Progenitor cell of endocrine pancreas (in vitro differentiated cells): ENCODE measurements at places on chromosomes 12 and 14.

- no peak for DNase-seq
These were observed 64.9 kb downstream of the LLPH start for GRCh38 chr12:66065641-66066136.

DNA sequence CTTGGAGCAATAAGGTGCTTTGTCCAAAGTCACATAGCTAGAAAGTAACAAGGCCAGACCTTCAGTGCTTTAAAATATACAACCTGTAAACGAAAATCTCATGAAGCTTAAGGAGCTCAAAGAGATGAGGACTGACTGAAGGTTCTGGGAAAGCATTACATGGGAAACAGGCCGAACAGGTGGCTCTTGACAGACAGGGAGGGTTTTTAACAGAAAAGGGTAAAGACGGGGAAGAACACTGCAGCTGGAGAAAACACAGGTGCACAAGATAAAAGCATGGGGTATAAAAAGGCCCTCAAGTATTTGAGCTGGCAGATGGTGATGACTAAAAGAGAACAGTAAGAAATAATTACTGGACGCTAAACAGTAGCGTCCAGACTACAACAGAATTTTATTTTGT, 257.2 kb downstream of the NELL2 start:
- no peak for DNase-seq

DNA sequence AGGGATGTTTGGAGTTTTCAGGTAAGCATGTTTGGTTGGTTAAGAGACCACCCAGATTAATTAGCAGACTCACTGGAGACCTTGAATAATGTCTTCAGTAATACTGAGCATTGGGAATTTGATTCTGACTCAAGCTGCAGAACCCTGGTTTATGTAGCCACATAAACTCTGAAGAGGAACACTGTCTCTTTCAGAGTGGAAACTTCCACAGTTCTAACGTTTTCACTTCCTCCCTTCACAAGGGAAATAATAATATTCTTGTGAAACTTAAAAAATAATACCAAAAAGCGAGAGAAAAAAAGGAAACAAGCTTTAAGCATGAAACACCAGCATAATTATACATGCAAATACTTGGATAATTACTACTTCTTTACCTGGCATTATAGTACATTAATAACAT, 40.0 kb upstream of the ST8SIA1 start:
- DNase-seq, result no peak

DNA sequence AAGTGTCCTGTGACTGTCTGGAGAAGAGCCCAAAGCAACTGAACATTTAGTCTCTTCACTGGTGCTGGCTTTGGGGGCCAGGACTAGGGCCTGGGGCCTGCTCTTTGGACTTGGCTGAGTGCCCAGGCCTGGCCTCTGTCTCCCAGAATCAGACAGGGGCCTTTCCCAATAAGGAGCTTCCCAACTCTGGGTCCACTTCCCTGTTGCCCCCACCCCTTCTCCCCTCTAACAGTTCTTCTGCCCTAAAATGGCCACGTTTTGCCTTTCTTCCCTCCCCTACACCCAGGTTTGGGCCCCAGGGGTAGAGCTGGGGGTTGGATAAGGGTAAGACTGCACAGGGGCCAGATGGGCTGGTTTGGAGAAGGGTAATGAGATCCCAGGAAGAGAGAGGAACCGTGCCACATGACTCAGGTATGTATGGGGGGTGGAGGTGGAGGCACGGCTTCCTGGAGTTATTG, 10.0 kb upstream of the ITGA5 start:
- DNase-seq, result no peak

DNA sequence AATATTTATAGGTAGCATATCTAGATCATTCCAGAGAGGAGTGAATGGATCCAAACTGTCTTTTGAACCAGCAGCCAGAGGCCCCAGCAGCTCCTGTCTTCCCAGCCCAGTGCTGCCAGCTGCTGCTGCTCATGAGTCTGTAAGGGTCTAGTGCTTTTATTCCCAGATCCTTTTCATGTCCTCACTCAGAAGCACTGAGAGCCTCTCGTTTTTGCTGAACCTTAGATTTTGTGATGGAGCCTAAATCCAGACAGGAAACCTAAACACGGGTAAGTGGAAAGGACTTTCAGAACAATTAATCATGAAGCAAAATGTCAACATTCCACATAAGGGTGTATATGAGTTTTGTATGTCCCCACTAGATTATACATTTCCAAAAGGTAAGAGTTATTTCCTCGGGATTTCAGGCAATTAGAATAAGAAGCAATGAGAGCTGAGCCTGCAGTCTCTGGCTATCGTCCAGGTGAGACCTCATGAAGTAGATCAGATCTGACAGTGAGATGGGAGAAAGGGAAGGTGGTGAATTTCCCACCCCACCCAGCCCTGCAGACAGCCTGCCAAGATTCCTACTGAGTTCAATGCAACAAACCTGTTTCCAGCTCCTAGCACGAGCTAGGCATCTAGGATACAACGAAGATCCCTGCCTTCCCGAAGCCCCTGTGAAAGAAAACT, 84.4 kb downstream of the NINJ2 start:
- DNase-seq, result no peak

DNA sequence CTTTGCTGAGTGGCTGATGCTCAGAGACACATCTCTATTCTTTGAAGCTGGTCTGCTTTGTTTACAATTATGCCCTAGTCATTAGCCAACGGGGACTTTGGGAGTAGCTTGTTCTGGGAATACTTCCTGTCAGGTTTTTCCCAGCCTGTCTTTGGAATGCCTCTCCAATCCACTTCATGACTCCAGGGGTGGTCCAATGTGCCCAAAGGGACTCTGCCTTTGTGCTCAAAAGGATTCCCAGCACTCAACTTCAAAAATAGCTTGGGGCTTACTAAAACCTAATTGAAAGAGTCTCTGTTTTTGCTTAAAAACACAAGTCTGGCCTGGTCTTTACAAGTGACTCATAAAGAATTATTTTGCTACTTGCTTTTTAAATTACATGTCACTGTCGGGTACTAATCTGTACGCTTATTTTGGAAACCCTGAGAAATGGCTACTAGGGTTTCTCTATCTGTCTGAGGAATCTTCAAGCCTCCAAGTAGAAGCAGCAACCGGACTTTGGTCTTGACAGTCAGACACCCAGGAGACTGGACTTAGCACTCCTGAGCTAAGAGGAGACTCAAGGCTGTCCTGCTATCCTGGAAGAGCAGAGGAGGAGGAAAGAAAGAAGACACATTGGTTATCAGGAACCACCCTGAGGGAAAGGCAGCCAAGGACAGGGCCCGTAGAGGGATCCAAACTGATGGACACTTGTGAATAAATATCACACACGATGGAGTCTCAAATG, 20.7 kb downstream of the PHLDA1 start:
- DNase-seq, result no peak

GRCh38 chr14:54364555-54365415, 32.0 kb upstream of the CDKN3 start:
- no peak for DNase-seq

- no peak for DNase-seq
These were observed 589 bp upstream of the ZNF219 start for GRCh38 chr14:21098892-21099595.

GRCh38 chr14:81353691-81354323, 46.3 kb downstream of the STON2 start:
- no peak for DNase-seq

- no peak for DNase-seq
These were observed 123.0 kb downstream of the SCARB1 start for GRCh38 chr12:124740691-124741137.

DNA sequence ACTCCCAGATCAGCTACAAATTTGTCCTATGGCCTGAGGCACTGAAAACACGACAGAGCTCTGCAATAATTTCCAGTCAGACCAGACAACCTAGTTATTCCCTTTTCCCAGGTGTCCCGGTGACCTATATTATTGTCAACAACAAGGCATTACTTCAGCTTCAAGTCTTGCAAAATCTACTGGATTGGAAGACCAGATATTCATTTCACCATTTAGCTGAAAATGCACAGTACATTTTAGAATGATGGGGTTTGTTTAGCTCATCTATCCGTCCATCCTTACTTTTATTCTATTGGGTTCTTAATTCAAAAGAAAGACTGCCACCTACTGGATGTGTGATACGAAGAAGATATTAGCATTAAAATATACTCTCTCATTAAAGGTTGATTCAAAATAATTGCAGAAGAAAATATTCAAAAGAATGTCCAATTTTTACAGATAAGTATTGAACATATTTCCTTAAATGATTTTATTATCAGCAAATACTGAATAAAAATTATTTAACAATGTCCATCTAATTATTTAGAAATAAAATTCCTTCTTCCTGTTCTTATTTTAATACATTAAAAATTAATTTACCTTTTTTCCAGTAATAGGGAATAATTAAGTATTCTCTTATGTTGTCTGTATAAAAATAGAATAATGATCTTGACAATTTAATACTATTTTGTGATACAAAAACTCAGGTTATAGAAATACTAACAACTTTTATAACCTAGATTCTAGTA, 244.9 kb upstream of the LRIG3 start:
- no peak for DNase-seq

- no peak for DNase-seq
These were observed 352.0 kb upstream of the TMTC1 start for GRCh38 chr12:30135776-30136175.

GRCh38 chr14:32697114-32697513, 241.6 kb upstream of the NPAS3 start:
- no peak for DNase-seq

GRCh38 chr14:104226421-104227383, 88.3 kb downstream of the KIF26A start:
- DNase-seq, result no peak

- DNase-seq, result no peak
These were observed 34.8 kb upstream of the CD9 start for GRCh38 chr12:6165395-6165794.

DNA sequence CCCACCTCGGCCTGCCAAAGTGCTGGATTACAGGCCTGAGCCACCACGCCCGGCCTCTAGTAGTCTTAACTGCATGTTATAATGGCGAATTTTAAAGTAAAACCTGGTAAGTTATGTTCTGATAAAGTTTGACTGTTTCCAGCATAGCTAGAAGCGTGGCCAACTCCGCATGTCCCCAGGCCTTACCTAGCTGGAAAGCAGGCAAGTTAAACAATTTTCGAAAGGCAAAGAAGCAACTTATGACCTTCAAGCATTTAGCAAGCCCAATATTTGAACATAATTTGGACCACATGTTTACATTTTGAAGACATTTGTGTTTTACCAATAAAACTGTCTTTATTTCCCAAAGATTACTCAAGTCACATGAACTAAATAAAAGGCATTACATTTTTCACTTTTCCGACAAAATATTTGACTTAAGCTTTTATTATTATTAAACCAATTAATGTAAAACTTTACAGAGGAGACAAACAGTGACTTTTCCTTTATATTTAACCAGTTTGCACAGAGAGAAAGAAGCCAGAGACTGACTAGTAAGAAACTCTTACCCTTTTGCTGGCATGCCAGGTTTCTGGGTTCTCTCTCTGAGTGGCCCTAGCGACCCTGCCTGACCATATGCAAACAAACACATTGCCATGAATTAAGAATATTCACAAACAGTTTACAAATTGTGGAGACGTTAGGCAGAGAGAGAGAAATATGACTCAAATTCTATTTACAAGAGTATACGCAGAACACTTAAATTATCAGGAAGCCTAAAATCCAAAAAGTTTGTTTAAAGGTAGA, 106.3 kb downstream of the RIN3 start:
- no peak for DNase-seq

DNA sequence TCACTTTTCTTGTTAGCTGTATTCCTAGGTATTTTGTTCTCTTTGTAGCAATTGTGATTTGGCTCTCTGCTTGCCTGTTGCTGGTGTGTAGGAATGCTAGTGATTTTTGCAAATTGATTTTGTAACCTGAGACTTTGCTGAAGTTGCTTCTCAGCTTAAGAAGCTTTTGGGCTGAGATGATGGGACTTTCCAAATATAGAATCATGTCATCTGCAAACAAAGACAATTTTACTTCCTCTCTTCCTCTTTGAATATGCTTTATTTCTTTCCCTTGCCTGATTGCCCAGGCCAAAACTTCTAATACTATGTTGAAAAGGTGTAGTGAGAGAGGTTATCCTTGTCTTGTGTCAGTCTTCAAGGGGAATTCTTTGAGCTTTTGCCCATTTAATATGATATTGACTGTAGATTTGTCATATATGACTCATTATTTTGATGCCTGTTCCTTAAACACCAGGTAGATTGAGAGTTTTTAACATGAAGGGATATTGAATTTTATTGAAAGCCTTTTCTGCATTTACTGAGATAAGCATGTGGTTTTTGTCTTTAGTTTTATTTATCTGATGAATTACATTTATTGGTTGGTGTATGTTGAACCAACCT, 26.7 kb downstream of the CLECL1 start:
- DNase-seq, result no peak

DNA sequence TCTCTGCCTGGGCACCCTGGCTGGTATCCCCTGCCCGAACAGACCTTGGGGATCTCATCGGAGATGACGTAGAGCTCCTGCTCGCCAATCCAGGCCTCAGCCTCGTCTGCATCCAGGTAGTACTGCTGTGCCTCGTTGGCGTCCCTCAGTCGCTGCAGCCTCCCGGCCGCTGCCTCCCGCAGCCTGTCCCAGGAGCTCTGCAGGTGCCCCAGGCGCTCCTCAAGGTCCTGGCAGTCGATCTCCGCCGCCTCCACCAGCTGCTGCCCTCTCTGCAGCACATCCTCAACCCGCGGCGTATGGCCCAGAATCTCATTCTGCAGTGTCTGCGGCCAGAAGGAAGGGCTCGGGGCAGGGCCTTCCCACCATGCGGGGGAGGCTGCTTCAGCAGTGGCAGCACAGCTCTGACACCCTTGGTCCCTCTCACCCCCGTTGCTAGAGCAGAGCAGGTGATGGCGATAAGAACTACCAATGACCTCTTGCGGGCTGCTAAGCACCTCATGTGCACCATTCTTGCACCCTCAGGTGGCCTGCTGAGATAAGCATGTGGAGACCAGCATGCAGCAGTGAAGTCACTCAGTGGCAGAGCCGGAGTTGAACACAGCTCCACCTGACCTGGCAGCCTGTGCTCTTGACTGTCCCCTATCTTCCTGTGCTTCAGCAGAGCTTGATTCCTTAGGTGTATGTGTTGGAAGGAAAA, 71.0 kb downstream of the PLEKHG3 start:
- DNase-seq, result no peak

DNA sequence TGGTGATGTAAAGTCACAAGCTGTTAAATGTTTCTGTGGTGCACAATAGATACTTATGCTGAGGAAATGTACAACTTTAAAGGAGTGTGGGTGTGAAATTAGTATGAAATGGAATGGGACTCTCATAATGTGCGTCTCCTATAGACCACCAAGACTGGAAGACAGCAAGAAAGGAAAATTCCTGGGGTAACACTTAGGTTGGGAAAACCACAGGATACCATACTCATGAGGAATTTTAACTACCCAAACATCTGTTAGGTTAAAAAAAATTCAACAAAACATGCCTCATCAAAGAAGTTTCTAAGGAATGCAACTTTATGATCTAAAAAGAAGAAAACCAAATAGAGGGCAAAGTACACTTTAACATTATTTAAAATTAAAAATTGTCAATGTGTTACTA, 113.7 kb upstream of the MYF6 start:
- DNase-seq, result no peak

GRCh38 chr14:41824441-41824840, 217.8 kb downstream of the LRFN5 start:
- no peak for DNase-seq

GRCh38 chr14:60356906-60357550, 108.0 kb downstream of the PPM1A start:
- DNase-seq, result no peak
